NK-92 treated with Interleukin-12 subunit alpha and Interleukin-12 subunit beta, amount 100 ng/mL, for 24 hours (cell line): ENCODE measurements at places on chromosomes 5 and 9.

DNA sequence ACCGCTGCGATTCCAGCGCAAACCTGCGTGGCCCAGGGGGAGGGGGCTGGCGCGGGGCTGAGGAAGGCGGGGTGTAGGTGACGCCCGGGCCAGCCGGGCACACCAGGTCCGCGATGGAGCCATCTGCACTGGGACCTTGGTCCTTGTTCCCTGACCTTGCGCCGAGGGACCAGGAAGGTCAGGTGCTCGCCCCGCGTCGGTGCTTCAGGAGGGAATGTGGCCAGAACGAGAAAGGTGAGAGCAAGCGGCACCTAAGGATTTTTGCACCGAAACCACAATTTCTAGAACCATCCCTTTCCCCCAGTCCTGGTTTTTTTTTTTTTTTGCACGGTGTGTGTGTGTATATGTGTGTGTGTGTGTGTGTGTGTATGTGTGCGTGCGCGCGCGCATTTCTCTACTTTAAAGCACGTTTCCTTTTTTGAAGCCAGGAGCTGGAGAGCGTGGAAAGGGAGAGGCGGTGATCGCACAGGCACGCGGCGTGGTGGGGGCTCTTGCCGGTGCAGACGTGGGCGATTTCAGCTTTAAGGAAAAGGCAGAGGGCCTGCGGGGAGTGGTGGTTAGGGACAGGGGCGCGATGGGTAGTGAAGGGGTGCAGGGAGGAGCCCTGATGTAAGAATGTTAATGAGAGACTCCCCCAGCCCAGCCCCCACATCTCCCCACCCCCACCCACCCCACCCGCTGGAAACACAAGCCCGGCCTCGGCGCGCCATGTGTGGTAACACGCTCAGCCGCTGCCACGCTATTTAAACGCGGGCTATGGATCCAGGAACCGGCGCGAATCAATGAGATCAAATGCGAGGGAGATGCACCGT lies at the start of gene NPR3:
Gene NPR3 (plus strand): TSS at position 772 of the 812 bp plus-strand sequence. CDS start 456 bp downstream, outside the sequence.
- DNase-seq, result no peak

DNA sequence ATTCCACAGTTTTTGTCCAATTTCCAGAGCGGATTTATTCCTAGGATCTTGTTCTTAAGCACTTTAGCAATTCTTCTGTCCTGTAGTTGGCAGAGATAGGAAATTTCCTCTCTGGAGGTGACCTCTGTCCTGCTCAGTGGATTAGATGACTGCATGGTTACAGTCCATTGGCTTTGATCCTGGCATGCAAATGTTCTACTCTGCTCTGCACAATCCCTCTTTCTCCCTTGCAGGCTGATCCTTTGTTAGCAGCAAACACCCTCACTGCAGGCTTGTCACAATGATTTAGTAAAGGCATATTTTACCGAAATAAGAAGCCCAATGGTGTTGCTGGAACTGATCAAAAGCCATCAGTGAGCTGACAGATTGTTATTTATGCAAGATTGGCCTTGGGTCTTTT lies 243.8 kb downstream of the COX7C start:
- DNase-seq, result no peak

DNA sequence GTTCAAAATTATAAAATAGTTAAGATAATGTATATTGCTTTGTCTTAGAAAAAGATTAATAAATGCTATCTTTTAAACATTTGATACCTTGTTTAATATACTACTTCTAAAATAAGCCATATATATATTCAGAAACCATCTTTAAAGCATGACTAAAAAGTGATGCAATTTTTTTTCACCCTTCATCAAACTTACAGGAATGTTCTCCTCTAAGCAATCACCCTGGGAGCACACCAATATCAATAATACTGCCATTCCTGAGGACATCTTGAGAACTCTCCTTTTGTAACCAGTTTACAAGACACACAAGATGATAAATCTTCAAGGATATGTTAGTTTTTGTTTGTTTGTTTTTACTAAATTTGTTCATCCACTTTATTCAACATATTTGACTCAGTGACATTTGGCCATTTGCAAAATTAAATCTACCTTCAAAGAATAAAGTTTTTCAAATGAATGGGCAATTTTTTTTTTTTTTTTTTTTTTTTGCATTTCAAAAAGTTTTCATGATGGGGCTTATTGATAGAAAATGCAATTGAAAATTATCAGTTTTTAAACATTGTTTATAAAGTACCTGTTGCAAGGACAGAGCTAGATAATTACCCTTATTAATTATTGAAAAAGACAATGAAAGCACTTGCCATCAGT lies 17.2 kb downstream of the FOXD1 start:
- DNase-seq, result no peak

GRCh38 chr5:109027983-109028607 lies 280.4 kb downstream of the FER start:
- DNase-seq, result no peak

DNA sequence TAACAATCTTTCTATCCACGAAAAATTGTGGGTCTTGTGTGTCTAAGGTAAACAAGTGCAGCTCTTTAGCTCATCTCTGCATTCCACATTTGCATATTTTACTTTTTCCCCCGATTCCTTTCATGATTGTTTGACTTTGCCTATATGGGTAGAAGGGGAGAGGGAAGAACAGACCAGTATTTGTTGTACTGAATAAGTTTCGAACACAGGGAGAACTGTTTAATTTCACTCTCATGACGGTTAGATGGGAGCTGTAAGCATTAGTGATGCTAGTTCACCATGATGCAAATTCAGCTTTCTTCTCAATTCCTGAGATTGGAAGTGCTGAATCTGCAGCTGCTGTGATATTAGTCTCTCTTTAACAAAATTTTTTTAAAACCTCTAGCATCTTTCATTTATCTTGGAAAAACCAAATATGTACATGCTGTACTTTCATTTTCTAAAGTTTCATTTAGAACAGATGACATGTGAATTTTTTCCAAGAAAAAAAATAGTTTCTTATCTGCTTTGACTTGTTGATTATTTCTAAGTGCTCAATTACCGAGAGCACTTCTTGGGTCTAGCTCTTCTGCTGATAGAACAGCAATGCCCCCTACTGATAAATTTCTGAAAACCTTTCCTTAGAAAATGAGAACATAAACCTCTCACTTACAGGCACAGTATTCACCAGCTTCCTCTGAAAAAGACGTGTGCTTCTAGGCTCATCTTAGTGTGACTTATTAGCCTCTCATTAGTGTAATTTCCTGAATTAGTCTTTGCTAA lies 149.5 kb downstream of the BAAT start:
- DNase-seq, result no peak
